Fibroblast of lung (primary cell): ENCODE measurements at places on chromosomes 3 and 15.

- DNase-seq = peak; percentile 33
These were observed 678.5 kb downstream of the NR2F2 start for GRCh38 chr15:97009031-97009431.

DNA sequence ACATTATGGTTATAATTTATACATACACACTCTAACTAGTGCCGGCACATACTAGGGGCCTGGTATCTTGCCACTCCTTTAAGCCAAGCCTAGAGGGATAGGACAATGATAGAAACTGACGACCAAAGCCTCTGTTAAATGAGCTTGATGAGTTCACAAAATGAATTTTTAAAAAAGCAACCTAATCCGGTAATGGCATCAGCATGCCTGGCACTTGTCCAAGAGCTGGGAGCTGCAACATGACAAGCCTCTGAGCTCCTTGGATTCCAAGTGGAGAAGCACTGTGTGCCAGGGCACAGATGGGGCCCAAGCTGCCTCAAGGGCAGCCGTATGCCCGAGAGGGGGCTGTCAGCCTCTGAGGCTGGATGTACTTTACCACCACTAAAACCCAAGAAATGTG lies 9.7 kb downstream of the ETV5 start:
- peak; percentile 70 for DNase-seq

GRCh38 chr15:88652456-88653199 lies 13.8 kb downstream of the ISG20 start:
- no peak for DNase-seq

- no peak for DNase-seq
These were observed 18.1 kb downstream of the MAP6D1 start for GRCh38 chr3:183807209-183807728.

GRCh38 chr3:71265365-71265915 lies 318.1 kb downstream of the FOXP1 start:
- no peak for DNase-seq

- peak; percentile 71 for DNase-seq
These were observed at the start of gene SEMA3B for GRCh38 chr3:50268703-50269451. TSS of gene SEMA3B (plus strand) at chr3:50269147. CDS start at chr3:50269241, 94 bp downstream.

DNA sequence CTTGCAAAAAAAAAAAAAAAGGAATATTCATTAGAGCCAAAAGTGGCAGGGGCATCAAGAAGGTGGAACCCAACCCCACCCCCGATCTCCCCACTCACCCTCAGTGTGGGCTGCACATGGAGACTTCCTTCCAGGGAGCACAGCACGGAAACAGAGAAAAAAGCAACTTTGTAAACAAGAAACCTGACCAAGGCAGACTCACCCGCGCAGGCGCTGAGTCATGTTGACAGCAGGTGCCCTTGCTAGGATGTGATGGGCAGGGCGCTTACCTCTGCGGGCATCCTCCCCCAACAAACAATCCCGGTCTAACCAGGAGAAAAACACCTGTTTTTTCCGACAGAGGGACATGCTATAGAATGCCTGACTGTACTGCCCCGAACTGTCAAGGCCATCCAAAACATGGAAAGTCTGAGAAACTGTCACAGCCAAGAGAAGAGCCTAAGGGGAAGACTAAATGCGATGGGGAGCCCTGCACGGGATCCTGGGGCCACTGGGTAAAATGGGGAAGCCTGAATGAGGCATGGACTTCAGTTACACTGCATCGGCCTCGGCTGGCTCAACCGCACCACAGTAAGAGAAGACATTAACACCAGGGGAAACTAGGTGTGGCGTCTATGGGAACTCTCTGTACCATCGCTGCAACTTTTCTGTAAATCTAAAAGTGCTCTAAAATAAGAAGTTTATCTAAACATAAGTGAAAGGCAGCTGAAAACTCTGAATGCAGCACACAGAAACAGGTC lies 66.7 kb upstream of the GATA2 start:
- DNase-seq = no peak

- peak; percentile 62 for DNase-seq
These were observed 384.0 kb upstream of the TGFBR2 start for GRCh38 chr3:30222441-30222840.

DNA sequence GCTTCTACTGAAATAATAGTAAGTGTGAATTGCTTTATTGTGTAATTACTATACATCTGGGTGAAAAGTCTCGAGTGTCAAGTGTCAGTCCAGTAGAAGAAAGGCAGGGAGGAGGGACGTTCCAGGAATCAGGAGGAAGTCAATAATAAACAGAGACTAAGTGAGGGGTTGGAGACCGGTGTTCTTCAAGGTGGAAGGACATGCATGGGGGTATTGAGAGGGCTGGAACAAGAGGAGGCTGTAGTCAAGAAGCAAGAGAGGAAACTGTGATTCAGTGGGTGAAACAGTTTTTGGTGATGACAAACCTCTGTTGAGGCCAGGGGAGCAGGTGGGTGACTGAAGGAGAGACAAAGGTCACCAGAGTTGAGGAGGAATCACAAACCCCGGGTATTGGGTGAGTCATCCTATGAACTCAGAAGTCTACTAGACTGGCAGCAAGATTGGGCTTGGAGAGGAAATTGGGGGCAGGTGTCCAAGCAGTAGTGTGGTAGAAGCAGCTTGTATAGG lies 11.6 kb upstream of the SCAMP5 start:
- no peak for DNase-seq

DNA sequence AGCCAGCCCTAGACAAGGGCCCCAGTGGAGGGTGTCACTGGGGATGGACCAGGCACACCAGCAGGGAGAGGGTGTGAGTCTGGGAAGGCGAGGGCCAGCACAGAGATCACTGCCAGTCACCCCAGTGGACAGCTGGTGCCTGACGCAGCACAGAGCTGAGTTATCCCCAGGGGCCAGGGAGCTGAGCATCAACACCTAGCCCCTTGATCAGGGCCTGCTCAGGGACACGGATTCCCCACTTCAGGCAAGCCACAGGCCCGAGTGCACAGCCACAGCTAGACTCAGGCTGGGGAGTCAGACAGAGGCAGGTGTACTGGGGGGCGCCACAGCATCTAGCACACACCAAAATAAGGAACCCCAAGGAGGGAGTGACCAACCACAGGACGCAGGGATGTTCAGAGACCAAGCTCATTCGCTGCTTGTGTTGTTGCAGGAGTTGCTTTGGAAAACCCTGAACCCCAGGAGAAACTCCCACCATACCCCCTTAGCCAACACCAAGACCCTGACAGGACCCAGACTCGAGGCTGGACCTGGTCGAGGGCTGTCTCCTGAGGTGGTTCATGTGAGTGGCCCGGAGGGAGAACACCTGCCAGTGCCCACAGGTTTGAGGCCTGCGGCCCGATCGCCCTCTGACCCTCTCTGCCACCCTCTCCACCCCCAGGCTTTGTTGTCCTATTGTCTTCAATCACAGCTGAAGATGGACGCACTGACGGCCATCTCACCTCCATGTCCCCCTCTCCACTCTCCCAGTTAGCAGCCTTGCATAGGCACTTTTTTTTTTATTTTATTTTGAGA lies 146.8 kb downstream of the TPRA1 start:
- DNase-seq = no peak

- no peak for DNase-seq
These were observed 55.1 kb downstream of the CD47 start for GRCh38 chr3:108035751-108036150.

GRCh38 chr3:15267502-15267901 lies 61.5 kb downstream of the CAPN7 start:
- DNase-seq = no peak

DNA sequence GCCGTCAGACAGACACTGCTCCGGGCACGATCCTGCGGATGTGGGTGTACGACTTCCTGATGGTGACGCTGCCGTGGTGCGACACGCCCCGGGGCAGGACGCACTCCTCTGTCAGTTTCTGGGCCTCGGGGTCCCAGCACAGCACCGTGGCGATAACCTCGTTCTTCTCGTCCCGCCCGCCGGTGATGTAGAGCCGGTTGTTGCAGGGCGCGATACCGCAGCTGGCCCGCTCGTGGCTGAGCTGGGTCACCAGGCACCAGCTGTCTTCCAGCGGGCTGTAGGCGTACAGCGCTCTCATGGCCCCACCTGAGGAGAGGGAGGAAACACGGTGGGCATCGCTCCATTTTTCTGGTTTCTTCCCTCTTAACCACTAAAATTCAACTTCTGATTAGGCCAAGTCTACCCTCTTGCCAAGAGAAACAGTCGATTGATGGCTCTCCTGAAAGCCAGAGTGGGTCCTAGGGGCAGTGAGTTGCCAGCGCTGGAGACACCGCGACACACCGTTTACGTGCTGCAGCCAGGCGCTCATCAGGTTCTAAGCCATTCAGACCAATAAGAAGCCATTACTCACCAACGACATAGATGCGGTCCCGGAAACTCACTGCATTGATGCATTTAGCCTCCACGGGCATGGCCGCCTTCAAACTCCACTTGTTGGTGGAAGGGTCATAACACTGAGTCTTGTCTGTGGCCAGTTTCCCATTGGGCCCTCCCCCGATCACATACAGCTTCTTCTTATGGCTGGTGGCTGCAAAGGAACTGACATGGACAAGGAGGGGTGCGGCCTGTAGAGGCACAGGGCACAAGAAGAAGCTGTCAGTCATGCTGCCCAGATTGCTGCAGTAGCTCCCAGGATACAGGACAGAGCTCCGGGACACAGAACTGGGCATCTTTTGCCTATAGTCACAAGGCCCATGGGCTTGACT lies 63.3 kb downstream of the KLHL6 start:
- DNase-seq = no peak

DNA sequence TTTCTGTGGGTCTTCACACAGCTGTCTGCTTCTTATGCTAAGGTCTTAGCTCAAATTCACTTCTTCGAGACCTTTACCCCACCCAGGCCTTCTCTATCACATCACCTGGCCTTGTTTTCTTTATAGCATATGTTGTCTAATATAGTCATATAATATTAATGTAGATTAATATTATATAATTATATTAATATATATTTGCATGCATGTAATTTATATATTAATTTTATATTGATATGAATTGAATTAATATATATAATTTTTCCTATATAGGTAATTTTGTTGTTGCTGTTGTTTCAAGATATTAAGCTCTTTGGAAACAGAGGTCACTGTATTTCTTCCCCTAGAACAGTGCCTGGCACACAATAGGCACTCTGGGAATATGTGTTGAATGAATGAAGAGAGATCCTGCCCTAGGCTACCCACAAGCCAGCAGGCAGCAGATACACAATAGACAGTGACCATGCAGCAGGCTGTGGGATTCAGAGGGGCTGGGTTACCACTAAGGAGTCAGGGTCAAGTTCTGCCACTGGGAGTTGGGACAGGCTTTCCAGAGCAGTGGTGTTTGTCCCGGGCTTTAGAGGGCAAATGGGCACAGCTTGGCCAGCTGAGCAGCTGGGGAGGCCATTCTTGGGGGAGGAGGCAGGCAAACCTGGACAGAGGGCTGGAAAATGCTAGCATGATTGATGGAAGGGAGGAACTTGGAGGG lies 126.3 kb downstream of the DNAJB8 start:
- no peak for DNase-seq

GRCh38 chr15:63392361-63393009 lies 10.8 kb upstream of the CA12 start:
- no peak for DNase-seq

DNA sequence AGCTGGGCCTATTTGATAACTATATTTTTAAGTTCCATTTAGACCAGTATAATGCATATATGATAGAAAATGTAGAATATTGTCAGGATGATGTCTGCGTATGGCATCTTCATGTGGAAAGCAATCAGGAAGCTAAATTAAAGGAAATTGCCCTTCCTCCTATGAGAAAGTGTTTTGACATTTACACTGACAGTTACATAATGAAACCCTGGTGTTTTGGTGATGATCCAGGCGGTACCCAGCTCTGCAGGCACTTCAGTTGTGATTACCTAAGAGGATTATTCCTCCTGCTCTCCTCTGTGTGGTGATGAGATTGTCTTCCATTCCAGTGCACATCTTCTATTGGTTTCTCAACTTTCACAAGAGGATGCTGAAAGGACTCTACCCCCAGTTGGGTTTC lies 126.5 kb upstream of the MITF start:
- DNase-seq = no peak

GRCh38 chr15:74422652-74423430 lies 10.9 kb downstream of the SEMA7A start:
- peak; percentile 77 for DNase-seq

- no peak for DNase-seq
These were observed 52.8 kb downstream of the CALML4 start for GRCh38 chr15:68152342-68152741.

- no peak for DNase-seq
These were observed 30.7 kb downstream of the LPP start for GRCh38 chr3:188184649-188185048.

DNA sequence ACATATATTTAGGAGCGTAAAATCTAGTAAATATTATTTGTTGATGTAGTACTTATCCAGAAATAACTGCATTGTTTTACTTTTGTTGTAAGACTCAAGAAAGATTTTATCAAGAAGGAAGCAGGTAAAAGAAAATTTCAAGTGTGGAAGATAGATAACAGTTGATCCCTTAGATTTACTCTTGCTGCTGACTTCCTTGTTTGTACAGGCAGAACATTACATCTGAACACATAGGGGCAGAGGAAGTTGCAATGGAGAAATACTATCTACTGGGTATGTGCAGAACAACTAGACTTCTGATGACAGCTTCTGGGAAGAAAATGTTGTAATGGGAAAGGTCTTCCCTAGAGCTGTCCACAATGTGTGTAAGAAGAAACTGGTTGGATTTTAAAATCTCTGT lies 350.6 kb downstream of the NLGN1 start:
- DNase-seq = no peak

DNA sequence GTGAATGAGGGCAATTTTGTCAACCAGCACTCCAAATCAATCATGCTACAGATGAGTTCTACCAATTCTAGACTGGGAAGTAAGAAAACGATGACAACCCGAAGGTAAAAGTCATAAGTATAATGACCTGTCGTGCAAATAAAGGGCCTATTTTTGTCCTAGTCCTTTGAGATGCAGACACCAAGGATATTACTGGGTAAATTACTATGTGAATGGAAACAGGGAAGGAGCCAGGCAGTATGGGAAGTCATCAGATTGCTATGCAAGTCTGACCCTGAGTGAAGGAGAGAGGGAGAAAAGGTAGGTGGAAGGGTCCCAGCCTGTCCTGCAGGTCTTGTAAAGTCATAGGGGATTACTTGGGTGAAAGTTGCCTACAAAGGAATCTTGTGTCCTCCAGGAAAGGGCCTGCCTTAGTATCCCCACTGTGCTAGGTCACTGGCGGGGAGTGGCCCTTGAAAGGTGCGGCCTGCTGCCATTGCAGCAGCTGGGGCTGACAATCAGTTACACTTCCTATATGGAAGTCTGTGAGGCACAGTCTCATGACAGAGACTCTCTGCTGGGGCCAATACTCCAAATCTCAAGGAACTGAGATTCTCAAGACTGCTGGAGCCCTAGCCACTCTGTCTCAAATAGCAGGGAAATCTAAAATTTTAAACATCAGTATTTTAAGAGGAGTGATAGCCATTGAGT lies 149.9 kb upstream of the SLC2A2 start:
- no peak for DNase-seq
